ENCODE measurements at places on chromosomes 12 and 14.

- DNase-seq: no peak
Observed at GRCh38 chr14:28116716-28117115, 649.9 kb upstream of the FOXG1 start.

DNA sequence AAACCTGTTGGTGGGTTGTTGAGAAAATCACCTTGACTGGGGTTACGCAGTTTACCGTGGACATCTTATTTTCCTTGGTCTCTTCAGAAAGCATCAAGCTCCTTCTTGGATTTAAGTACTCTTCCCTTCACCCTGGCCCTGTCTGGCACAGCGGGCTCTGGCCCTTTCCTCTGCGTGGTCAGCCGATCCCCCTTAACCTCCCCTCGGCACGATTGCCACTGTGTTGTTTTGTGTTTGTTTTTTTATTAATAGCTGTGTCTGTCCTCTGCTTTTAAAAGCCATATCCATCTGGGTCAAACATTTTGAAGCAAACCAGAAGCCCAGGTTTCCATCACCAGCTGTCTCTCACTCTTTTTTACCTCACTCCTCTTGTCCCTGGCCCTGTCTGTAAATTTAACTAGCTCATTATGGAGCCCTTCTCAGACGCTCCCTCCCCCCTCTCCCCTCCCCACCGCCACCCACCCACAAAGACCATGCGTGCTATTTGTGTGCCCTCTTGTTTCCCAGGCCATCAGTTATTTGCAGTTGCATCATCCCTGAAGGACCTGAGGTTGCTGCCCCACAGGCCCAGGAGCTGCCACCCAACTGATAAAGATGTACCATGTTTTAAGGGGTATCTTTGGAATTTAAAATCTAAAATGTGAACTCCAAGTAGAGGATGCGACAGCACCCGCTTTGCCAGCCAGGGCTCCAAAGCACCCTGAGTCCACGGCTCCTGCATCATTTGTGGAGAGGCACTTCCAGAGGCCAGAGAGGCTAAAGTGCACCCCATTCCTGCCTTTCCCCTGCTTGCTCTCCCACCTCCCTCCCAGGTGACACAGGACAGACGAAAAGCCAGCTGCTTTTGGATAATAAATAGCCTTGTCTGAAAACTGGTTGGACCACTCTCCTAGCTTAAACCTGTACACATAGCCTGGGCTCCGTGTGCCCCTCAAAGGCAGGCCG, 3.9 kb downstream of the BCL11B start:
- no peak for DNase-seq

GRCh38 chr12:90519285-90519684, 435.7 kb downstream of the CCER1 start:
- DNase-seq: no peak

DNA sequence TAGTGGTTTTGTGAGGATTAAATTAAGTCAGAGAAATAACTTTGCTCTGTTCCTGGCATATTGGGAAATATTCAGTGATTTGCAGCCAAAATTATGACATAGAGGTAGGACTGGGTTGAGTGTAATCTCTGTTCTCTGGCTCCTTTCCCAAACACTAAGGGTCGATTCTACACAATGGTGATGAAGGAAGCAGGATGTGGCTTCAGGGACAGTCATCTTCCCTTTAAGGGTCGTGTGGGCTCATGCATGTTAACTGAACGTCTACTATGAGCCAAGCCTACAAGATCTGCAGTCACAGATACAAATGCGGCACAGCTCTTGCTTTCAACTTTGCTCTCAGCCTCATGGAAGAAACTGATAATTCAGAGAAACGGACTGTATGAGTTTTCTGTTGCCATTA, 381.6 kb downstream of the VRK1 start:
- DNase-seq: no peak

DNA sequence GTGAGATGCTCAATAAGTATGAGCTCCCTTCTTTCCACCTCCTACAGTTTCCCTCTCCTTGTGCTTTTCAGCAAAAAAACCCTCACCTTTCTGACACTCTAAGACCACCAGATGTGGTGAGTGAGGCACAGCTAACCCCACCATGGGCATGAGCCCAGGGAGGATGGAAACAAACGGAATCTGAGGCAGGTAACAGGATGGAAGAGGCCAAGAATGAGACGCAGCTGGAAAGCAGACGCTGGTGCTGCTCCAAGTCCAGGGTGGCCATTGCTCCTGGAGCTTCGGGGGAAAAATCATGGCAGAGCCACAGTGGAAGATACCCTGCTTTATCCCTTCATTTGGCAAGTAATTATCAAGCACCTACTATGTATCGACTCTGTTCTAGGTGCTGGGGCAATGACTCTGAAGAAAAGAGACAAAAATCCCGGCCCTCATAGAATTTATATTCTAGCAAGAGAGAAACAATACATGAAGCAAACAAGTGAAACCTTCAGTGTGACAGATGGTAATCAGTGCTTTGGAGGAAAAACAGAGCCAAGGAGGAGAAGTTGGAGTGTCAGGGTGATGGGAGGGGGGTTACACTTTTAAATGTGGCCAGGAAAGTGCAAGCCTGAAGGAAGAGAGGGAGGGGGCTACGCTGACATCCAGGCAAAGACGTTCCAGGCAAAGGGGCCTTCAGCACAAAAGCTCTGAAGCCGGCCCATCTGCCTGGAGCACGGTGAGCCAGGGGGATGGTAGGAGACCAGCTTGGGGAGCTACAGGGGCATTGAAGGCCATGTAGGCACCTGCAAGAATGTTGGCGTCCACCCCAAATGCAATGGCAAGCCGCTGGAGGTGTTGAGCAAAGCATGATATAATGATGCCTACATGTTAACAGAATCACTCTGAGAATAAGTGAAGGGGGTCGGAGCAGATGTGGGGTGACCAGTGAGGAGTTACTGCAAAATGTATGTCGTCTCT, 154.2 kb downstream of the DPF3 start:
- DNase-seq: no peak

GRCh38 chr12:112270673-112271072, 111.6 kb downstream of the HECTD4 start:
- DNase-seq: no peak

- no peak for DNase-seq
Observed at GRCh38 chr14:103318750-103319419, 15.2 kb upstream of the EIF5 start.

Measured in stimulated activated CD4-positive, alpha-beta T cell treated with anti-CD3 and anti-CD28 coated beads, Interleukin-12 subunit alpha, Interleukin-12 subunit beta, amount 100 ng/mL, for 48 hours (primary cell).